Panc1 (cell line): ENCODE measurements at places on chromosomes 3 and 15.
A peak's percentile ranks its signal among the peaks of the same experiment; 100 is the strongest.

DNA sequence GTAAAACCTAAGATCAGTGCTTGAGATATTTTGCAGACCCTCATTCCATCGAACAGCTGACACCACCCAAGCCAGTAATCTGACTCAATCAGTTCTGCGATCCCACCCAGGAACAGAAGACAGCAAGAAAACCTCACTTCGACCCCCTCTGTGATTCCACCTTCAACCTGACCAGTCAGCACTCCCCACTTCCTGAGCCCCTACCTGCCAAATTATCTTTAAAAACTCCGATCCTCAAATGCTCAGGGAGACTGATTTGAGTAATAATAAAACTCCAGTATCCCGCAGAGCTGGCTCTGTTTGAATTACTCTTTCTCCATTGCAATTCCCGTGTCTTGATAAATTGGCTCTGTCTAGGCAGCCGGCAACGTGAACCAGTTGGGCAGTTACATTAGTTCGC is 25.7 kb upstream of the CLDN16 start:
- no peak overlapping the region for H3K4me3 ChIP-seq
- H3K36me3 ChIP-seq = no peaks in the 10 kb centered on the region
- DNase-seq = no peak
- 0 out of 2 replicates have a peak, but pooled peaks cover 3% of the 10 kb centered on the region for H3K4me1 ChIP-seq

GRCh38 chr3:47006145-47006651 is 26.7 kb downstream of the NBEAL2 start:
- H3K27me3 ChIP-seq = no peaks in the 10 kb centered on the region
- 0 out of 2 replicates have a peak, but pooled peaks cover 2% of the 10 kb centered on the region for H3K36me3 ChIP-seq
- H3K27ac ChIP-seq = no peak overlapping the region
- no peak overlapping the region for H3K4me3 ChIP-seq
- no peak for DNase-seq

DNA sequence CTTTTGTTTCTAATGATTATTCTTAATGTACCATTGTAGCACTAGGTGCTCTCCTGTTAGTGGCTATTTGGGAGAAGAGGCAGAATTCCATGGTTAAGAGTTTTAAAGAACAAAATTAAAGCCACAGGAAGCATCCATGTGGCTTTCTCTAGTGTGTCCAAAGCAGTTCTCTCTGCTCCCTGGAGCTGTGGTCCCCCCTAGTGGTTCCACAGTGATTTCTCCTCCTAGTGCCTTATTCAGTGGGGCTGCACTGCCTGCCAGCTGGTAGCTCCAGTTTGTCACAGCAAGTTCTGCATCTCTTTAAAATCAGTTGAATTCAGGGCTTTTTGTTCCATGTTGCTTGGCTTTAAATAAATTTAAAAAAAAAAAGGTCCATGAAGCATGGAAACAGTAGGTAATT is 39.6 kb upstream of the FAM98B start:
- no peaks in the 10 kb centered on the region for H3K4me1 ChIP-seq
- no peaks in the 10 kb centered on the region for H3K36me3 ChIP-seq
- 0 out of 2 replicates have a peak, but pooled peaks cover 4% of the 10 kb centered on the region for H3K27me3 ChIP-seq

GRCh38 chr15:77032052-77032646 is 37.2 kb downstream of the PSTPIP1 start:
- no peaks in the 10 kb centered on the region for H3K27me3 ChIP-seq
- no peak overlapping the region for H3K4me3 ChIP-seq
- no peak overlapping the region for H3K27ac ChIP-seq
- no peaks in the 10 kb centered on the region for H3K36me3 ChIP-seq
- DNase-seq = no peak
- H3K4me1 ChIP-seq = no peaks in the 10 kb centered on the region; the same call in 1 of the 2 replicates

DNA sequence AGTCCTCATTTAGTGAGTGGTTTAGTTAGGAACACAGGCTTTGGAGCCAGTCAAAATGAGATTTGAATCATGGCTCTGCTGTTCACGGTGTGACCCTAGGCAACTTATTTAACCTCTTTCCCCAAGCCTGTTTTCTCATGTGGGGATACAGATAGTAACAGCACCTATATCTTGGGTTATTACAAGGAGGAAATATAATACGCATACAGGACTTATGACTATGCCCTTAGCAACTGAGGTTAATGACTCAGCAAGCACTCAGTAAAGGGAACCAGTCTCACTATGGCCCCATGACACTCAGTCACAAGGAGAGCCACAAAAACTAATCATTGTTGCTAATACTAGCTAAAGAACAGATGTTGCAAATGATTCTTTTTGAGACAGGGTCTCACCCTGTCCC is 45.9 kb downstream of the SUMF1 start:
- H3K36me3 ChIP-seq = no peaks in the 10 kb centered on the region
- no peaks in the 10 kb centered on the region; the same call in none of the 2 replicates for H3K4me1 ChIP-seq

- H3K27ac ChIP-seq = peak overlapping the region; percentile 98
- no peaks in the 10 kb centered on the region for H3K36me3 ChIP-seq
- DNase-seq = no peak
- H3K4me1 ChIP-seq = peaks cover 25% of the 10 kb centered on the region
- H3K27me3 ChIP-seq = no peaks in the 10 kb centered on the region
These were observed 395 bp downstream of the ZFAND6 start for GRCh38 chr15:80059786-80060355.

DNA sequence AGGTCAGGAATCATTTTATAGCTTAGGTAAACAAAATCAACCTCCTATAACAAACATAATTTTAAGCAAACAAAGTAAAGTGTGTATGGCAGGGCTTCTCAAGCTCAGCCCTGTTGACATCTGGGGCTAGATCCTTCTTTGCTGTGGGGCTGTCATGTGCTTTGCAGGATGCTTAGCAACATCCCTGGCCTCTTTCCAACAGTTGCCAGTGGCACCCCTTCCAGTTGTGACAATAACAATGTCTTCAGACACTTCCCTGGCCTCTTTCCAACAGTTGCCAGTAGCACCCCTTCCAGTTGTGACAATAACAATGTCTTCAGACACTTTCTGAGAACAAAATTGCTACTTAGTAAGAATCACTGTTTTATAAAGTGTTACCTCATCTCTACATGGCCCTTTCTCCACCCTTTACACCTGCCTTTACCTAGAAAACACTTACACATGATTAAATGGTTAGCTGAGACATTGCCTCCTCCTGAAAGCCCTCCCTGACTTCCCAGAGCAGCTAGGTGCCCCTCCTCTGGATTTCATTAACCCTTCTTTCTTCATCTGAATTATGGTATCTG is 194.0 kb upstream of the LMCD1 start:
- no peak for DNase-seq
- no peaks in the 10 kb centered on the region for H3K36me3 ChIP-seq
- no peaks in the 10 kb centered on the region for H3K4me1 ChIP-seq
- H3K4me3 ChIP-seq = no peak overlapping the region
- no peak overlapping the region for H3K27ac ChIP-seq
